Hematopoietic multipotent progenitor cell (in vitro differentiated cells): ENCODE measurements at places on chromosomes 6 and 20.

- no peak for DNase-seq
Measured at GRCh38 chr20:1909097-1909496, 13.9 kb downstream of the SIRPA start.

- DNase-seq = no peak
Measured at GRCh38 chr6:140427842-140428241, 1053.4 kb upstream of the CITED2 start.

- DNase-seq = peak; percentile 90
Measured at GRCh38 chr6:25006565-25007001, 70.8 kb upstream of the RIPOR2 start.

DNA sequence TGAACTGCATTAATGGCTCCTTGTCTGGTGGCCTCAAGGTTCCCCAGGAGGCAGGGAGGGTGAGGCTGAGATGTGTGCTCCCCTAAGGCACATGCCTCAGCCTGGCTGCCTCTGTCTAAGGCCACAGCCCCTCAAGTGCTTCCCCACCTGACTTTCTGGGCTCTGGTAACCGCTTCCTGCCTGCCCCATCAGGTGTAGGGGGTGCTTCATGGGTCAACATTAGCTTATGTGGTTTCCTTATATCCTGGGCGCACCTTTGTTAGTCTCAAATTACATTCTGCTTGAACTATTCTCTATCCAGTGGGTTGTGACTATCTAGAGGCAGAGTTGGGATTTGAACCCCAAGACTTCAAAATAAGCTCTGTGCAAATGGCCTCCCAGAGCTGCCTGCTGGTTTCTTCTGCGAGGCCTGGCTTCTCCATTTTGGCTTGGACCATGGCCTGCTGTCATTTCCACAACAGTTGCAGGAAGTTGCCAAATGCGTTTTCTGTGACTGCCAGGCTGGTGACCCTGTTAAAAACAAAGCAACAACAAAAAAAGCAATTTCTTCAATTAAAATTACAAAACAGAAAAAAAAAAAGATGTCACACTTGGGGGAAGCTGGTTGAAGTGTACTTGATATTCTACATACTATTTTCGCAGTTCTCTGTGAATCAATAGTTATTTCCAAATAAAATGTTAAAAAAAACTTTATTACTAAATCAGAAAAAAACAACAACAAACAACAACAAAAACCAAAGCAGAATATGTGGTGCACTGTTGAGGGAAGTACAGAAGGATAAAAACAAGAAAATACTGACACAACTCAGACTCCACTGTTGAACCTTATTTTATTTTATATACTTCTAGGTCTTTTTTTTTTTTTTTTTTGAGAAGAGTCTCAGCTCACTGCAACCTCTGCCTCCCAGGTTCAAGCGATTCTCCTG is 20.0 kb upstream of the ZNFX1 start:
- DNase-seq = no peak

DNA sequence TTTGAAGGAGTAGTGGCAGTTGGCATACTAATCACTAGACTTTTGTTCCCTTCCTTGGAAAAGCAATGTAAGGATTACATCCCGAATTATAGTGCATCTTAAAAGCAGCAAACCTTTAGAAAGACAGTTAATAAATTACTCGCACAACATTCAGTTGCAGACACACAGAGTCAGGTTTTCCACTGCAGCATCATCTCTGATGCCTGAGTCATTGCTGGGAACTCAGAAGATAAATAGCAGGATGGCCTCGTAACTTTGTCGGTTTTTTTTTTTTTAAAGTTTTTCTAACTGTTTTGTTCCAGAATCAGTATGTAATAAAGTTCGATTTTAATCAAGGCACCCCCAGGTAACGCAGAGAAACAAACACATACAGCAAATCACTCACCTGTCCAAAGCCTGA is 34.3 kb downstream of the GJA10 start:
- DNase-seq = no peak

- DNase-seq = no peak
Measured at GRCh38 chr6:1390946-1391799, 1.8 kb downstream of the FOXF2 start.

DNA sequence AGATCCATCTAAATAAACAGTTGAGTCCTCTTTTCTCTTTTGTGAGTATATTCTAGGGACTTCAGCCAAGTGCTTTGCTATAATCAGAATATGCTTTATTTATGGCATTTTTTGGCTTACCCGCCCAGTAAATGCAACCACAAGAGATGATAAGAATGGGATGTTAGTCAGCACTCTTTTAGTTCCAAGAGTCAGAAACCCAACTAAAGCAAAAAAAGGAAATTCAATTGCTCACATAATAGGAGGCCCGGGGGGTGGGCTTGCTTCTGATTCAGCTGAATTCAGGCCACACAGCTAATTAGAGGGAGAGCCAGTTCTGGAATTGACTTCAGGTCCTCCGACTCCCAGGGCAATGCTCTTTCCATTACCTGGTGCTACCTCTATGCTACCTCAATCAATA is 250.6 kb downstream of the FARS2 start:
- DNase-seq = no peak

DNA sequence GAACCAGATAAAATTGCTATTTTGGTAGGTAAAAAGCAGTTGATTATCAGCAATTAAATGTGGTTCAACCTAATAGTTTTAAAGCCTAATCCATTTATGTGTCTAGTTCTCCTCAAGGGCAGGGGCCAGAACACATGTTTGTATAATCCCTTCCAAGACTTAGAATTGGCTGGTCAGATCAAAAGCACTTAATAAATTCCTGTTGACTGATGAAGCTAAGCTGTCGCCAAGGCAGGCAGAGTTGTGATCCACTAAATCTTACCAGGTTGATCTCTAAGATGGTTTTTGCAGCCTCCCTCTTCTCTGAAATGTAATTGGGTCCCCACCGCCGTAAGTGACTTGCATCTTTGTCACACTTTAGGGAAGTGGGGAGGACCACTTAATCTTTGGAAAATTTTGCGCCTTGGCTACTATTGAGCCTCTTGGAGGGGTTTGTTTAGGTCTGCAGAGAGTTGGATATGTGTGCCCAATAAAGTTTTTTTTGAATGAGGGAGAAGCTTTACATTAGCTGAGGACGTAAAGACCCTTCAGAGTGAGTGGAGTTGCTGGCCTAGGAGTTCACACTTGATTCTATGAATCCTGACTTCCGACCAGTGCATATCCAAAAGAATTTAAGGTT is 65.9 kb downstream of the PHF20 start:
- no peak for DNase-seq

- DNase-seq = no peak
Measured at GRCh38 chr6:26232940-26233648, 131.9 kb upstream of the BTN3A2 start.

DNA sequence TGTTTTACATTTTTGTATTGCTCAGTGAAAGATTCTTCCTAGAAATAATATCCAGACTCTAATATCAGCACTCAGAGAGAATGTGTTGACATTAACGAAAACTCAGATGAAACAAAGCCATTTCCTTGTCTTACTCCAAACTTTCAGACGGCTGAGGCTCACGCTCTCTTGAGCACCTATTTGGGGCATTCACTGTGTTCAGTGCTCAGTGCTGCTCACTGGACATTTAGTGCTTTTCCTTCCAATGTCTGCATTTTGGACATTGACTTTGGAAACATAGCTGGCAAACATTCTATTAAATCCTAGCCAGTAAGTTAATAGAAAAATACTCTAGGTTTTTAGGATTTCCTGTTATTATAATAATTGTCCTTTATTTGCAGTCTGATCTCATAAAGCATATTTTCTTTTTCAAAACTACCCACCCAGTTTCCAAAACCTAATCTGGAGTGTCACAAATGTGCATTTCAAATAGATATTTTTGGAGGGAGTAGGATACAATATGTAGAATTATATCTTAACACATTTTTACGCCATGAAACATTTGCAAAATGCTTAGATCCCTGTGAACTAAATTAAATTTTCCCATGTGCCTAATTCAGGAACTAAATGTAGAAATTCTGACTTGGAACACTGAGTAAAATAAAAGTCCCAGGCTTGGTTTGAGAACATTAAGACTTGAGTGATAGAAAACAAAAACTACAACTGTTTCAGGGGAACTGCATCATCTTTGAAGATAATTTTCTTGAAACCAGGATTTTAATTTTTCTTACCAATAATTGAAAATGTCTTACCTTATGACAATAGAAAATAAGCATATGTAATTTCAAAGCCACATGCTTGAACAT is 91.7 kb upstream of the B3GAT2 start:
- DNase-seq = no peak

GRCh38 chr6:145848541-145848940 is 33.9 kb upstream of the FBXO30 start:
- no peak for DNase-seq

DNA sequence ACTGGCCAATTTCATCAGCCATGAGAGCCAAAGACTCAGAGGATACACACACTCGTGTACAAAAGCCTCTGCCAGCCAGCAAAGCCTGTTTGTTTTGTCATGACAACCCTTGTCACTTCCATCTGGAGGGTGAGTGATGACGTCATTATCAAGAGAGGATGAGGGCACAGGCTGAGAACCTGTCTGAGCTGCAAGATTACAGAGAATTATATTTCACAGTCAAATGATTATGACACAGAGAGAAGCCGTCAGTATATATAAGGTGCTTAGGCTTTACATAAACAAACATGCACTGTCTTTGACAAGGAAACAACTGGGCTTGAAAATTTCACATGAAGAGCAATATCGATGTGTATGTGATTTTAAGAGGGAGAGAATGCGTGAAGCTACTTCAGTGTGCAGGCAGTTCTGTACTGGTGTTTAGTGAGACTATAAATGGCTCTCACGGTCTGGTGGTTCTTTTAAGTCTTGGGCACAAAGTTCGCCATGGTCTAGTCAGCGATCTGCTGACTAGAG is 36.5 kb upstream of the BCLAF1 start:
- DNase-seq = peak; percentile 14

DNA sequence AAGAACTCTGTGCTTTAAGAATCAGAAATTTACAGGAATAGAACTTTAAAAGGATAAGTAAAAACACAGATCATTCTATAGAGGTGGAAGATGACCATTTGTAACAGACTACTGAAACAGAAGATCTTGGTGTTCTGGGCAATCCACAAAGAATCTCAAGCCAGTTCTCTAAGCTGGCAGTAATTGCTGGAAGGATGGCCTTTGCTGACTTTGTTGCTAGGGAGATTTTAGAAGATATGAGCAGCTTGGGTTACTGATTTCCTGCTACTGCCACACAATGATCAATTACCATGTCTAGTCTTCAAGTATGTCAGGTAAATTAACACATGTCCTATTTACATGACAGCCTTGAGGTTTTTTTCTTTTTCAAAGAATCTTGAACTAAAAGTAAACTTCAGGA is 31.1 kb downstream of the SNAP91 start:
- DNase-seq = no peak

- no peak for DNase-seq
Measured at GRCh38 chr20:7994809-7995208, 24.8 kb downstream of the TMX4 start.

DNA sequence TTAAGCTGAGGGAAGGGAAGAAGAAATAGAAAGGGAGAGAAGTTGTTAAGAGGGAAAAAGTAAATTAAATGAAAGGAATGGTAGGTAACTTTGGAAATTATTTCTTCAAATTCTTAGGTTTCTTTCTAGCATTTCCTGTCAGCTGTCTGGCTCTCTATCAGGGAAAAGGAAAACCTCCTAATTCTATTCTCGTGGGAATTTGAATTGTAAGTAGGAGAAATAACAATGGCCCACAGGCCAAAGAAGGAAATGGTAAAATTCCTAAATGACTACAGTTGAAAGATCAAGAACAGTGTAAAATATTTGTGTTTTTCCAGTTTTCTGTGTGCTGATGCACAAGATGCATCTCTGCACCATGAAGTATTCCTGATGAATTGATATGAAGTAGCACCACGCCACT is 173.0 kb downstream of the IBTK start:
- DNase-seq = no peak

DNA sequence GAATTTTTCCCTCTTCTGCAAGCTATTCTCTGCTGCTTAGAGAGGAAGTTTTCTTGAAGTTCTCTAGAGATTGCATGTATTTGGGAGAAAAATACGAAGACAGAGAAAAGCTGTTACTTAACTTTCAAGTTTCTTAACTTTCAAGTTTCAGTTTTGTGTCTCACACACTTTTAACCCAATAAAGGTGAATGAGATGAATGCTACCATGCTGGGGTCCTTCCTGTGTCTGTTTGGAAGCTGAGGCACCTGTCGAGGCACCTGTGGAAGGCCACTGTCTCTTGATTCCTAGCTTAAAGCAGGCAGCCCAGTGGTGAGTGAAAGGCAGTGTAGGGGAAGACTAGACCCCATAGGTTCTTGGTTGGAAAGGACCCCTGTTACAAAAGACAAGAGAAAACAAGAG is 372.8 kb upstream of the JARID2 start:
- no peak for DNase-seq

GRCh38 chr6:34011264-34011663 is 134.6 kb downstream of the GRM4 start:
- no peak for DNase-seq

DNA sequence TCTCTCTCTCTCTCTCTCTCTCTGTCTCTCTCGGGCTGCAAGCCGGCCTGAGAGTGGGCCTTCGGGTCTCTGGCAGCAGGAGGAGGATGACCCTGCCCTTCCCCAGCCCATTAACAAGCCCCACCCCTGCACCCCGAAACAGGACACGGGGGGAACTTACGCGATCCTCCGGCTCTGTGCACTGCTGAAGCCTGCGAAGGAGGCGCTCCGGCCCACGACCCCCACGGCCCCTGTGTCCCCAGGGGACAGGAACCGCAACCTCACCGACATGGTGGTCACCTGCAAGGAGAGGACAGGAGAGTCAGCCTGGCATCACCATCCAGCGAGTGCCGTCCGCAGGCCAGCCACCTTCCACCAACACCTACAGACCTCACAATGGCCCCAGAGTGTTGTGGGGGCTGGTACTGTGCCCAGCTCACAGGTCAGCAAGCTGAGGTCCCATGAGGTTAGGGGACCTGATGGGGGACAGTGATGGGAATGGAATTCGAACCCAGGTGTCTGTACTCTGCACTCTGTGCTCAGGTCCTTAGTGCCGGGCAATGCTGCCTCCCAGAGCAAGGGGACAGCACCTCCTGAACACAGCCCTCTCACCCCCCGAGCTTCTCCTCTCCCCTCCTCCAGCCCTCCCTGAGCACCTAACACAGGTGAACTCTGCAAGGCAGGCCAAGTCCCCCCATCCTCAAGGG is 60.6 kb downstream of the RIPOR3 start:
- DNase-seq = no peak

GRCh38 chr20:40953856-40954255 is 74.8 kb upstream of the TOP1 start:
- no peak for DNase-seq

DNA sequence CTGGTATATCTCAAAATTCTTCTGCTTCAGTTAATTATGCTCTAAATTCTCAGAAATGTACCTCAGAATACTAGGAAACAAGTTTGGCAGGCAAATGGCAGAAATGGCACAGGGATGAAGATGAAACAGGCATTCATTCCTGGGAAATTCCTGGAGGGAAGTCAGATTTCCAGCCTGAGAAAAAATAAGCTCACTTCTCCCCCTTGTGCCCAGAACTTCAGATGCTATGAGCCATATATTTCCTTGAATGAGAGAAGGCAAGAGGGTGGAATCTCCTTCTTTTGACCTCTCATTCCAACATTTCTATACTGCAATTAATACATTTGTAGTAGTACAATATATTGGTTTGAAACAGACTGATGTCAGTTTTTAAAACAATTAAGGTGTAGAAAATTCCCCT is 22.8 kb downstream of the RGS17 start:
- DNase-seq = no peak

GRCh38 chr6:90187437-90188121 is 109.1 kb downstream of the BACH2 start:
- DNase-seq = no peak
